ENCODE measurements at places on chromosomes 12 and 14. TPM values are rescaled to one million over a fixed set of nuclear protein-coding genes. Genes with fewer than 3 reads are reported as not detected.

The KRT74 gene
- total RNA-seq, result not detected

The PA2G4 gene
- 108 TPM for total RNA-seq

The PRB2 gene
- not detected for total RNA-seq

- no peaks in the 10 kb centered on the region for H3K36me3 ChIP-seq
- no peak overlapping the region for H3K27ac ChIP-seq
- H3K4me1 ChIP-seq, result no peaks in the 10 kb centered on the region
- H3K4me3 ChIP-seq, result no peak overlapping the region
- H3K27me3 ChIP-seq, result no peaks in the 10 kb centered on the region
- no peak for DNase-seq
These were observed 173.7 kb downstream of the SYT10 start for GRCh38 chr12:33265900-33266299.
